ENCODE measurements at places on chromosomes 12 and 14. TPM values are rescaled to one million over a fixed set of nuclear protein-coding genes. Genes with fewer than 3 reads are reported as not detected.

DNA sequence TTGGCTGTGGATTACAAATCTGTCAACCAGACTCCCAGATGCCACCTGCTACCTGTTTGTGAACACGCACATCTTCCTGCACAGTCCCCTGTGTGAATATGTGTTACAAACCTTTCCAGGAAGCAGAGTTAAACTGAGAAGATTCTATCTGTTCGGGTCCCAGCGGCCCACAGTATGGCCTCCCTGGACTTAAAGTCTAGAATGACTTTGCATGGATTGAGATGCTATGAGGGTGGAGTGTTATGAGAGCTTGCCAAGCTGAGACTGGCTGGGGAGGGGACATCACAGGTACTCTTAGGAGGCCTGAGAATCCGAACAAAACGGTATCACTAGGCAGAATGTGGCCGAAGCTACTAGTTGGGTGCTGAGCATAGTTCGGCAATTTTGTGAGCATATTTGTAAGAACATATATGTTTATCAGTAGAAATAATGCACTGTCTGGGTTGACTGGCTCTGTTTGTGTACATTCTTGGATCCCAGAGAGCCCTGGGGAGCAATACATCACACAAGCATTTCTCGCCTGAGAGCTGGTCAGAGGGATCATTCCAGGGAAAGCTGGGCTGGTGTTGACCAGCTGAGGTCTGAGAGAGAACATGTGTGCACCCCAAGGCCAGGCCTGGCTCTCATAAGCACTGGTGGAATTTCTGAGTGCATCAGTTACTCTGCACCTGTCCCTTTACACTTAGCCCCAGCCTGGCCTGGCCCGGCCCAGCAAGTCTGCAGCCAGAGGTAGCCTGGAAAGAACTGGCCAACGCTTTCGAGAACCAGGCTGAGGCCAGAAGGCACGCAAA, 29.8 kb upstream of the LTBP2 start:
- no peaks in the 10 kb centered on the region for H3K4me1 ChIP-seq
- DNase-seq: no peak
- H3K36me3 ChIP-seq: no peaks in the 10 kb centered on the region
- H3K27me3 ChIP-seq: peaks cover 3% of the 10 kb centered on the region

DNA sequence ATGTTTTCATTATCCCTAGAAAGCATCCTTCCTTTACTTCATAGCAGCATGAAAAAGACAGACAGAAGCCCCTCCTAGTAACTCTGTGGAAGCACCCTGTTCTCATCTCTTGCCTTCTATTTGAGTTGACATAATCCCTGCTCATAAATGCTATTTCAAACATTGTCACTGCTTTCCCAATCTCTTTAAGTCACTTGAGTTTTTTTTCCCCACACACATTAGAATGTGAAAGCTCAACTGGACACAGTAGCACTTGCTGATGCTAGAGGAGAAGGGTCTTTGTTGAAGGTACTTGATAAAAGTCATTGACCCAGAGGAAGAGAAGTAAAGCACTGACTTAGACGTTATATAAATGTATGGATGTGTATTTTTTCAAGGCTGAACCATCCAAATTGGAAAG, 3.0 kb downstream of the E2F7 start:
- peaks cover 11% of the 10 kb centered on the region for H3K4me1 ChIP-seq
- peaks cover 5% of the 10 kb centered on the region for H3K36me3 ChIP-seq
- H3K4me3 ChIP-seq: no peak overlapping the region
- no peak for DNase-seq
- peaks cover 13% of the 10 kb centered on the region for H3K27me3 ChIP-seq

GRCh38 chr12:46181465-46181864, 87.4 kb downstream of the SLC38A1 start:
- DNase-seq: no peak
- H3K27ac ChIP-seq: peak overlapping the region; percentile 65
- H3K4me1 ChIP-seq: peaks cover 41% of the 10 kb centered on the region
- no peak overlapping the region for H3K4me3 ChIP-seq

DNA sequence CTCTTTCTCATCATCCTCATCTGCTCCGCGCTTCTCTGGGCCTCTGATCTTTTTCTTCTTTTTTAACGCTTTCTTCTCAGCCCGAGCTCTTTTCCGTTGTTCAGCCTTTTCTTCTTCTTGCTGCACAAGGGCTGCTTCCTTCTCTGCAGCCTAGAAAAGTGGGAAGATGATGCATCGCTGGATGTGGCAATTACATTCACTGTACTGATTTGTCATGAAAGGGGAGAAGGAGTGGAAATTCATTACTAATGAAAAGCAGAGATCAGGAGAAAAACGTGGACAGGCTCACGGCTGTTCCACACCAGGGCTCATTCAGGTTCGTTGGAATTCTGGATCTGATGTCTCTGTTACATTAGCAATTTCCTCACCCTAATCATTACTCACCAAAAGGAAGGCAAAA, 15.1 kb downstream of the FICD start:
- H3K36me3 ChIP-seq: peaks cover 47% of the 10 kb centered on the region
- no peak for DNase-seq
- no peak overlapping the region for H3K4me3 ChIP-seq
- H3K27ac ChIP-seq: no peak overlapping the region
- no peaks in the 10 kb centered on the region for H3K4me1 ChIP-seq

DNA sequence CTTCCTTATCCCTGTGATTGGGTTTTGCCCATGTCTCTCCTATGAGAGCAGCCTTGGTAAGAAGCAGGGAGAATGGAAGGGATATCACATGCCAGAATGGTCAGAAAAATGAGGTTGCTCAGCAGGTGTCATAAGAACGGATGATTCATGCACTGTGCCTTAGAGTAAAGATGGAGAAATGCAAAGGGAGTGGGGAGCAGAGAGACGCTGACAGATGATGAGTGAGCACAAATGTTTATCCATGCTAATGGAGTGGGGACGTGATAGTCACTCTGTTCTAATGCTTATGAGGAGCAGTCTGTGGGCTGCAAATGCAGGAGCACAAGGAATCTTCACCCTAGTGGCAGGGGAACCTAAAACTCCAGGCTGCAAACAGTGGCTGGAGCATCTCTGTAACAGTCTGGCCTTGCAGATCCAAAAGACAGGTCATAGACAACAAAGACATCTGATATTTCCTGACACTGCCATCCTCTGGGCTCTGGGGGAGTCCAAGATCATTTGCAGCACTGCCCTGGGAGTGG, 243.2 kb downstream of the CACNA1C start:
- DNase-seq: no peak
- H3K4me3 ChIP-seq: no peak overlapping the region
- H3K27ac ChIP-seq: no peak overlapping the region
- no peaks in the 10 kb centered on the region for H3K36me3 ChIP-seq
- H3K4me1 ChIP-seq: peaks cover 21% of the 10 kb centered on the region
- peaks cover 10% of the 10 kb centered on the region for H3K27me3 ChIP-seq

DNA sequence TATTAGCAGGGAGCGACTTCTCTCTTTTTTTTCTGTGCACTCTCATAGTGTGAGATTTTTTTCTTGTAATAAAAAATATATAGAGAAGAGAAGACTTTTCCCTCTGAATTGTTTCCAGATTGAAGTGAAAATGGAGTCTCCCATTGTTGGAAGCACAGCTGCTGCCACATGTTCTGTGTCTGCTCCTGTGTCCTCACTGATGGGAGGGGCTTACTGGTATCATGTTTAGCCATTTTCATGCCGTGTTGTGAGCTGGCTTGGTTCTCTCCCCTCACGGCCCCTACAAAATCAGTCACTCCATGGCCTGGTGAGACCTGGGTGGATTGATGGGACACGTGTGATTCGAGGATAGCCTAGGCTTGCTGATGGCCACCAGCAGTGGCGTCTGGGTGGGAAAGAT, 379.7 kb upstream of the DDHD1 start:
- no peaks in the 10 kb centered on the region for H3K36me3 ChIP-seq
- no peak overlapping the region for H3K4me3 ChIP-seq
- H3K4me1 ChIP-seq: no peaks in the 10 kb centered on the region
- no peaks in the 10 kb centered on the region for H3K27me3 ChIP-seq
- no peak overlapping the region for H3K27ac ChIP-seq
- DNase-seq: no peak

- no peaks in the 10 kb centered on the region for H3K36me3 ChIP-seq
- H3K27ac ChIP-seq: peak overlapping the region; percentile 10
- H3K27me3 ChIP-seq: no peaks in the 10 kb centered on the region
These were observed 44.5 kb downstream of the KDM2B start for GRCh38 chr12:121536054-121536898.

DNA sequence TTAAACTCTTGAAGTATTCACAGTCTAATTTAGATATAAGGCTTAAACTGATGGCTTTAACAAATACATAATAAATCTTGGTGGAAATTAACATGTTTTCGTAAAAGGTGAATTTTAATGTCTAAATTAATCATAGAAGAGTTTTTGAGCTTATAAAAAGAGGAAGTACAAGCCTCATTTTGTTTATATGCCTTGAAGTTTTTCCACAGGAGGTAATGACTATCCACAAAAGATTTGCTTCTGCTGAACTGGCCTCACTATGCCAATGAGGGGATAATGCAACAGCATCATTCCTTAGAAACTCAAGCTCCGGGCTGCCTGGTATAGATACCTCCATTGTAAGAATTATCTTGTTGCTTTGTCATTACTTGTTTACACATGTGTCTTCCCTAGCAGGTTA, 175.6 kb downstream of the DUSP6 start:
- DNase-seq: no peak
- H3K27ac ChIP-seq: no peak overlapping the region
- no peak overlapping the region for H3K4me3 ChIP-seq
- H3K36me3 ChIP-seq: peaks cover 3% of the 10 kb centered on the region
- H3K27me3 ChIP-seq: no peaks in the 10 kb centered on the region

GRCh38 chr12:49515266-49515665, 23.6 kb upstream of the KCNH3 start:
- H3K4me3 ChIP-seq: no peak overlapping the region
- H3K36me3 ChIP-seq: no peaks in the 10 kb centered on the region
- peaks cover 10% of the 10 kb centered on the region for H3K4me1 ChIP-seq
- DNase-seq: no peak
- no peak overlapping the region for H3K27ac ChIP-seq

DNA sequence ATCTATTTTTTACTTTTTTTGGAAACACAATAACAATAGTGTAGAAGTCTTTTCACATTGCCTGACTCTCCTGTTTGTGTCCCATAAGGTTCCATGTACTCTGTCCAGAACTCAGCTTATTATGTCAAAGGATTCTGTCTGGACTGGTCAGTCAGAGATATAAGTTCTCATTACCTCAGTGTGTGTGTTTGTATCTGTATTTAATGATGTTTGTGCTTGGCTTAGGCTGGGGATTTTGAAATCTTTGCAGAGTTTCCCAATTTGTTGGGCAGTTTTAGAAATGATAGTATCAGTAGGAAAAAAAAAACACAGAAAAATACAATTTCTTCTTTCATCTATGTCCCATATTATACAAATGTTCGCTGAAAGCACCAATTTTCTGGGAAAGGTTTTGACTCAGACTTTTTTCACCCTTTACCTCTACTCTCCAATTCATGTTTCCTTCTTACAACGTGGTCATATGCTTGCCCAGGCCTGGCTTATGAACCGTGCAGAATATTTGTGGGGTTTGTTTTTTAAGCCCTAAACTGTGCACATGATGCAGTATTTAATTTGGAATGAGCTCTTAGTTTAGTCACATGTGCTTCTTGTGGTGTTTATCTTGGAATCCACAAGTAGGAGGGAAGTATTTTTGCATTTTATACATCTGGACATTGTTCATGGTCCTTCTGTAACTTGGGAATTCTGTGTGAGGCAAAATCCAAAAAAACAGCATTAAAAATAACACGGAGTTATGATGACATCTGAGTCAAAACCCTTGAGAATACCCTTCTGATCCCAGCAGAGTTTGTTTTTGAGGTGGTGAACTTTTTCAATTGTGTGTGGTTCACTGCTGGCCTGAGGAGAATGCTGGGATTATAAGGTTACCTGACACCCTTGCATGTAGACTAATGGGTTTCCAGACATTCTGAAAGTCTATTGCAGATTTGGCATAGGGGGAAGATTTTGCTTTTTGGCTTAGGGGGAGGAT, 121.2 kb downstream of the RAD51B start:
- no peaks in the 10 kb centered on the region for H3K36me3 ChIP-seq
- H3K4me3 ChIP-seq: no peak overlapping the region
- no peak overlapping the region for H3K27ac ChIP-seq
- no peaks in the 10 kb centered on the region for H3K4me1 ChIP-seq
- no peaks in the 10 kb centered on the region for H3K27me3 ChIP-seq

DNA sequence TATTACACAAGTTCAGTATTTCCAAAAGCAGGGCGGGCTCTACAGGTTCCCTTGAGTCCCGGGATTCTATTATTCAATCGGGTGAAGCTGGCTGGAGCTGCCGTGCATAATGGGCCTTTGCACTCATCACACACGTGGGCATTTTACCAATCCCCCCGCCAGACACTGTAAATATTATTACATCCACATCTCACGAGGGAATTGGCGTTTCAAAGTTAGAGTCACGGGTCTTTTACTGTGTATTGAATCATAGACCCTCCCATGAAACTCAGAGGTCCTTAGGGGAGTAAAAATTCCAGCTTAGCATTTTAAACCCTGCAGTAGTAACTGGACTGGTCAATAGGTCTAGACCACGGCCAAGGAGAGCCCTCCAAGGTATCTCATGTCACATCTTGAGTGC, 70.3 kb downstream of the MAP1LC3B2 start:
- H3K36me3 ChIP-seq: no peaks in the 10 kb centered on the region
- H3K4me1 ChIP-seq: peaks cover 2% of the 10 kb centered on the region
- DNase-seq: no peak
- no peak overlapping the region for H3K27ac ChIP-seq
- H3K27me3 ChIP-seq: peaks cover 10% of the 10 kb centered on the region
- H3K4me3 ChIP-seq: no peak overlapping the region

DNA sequence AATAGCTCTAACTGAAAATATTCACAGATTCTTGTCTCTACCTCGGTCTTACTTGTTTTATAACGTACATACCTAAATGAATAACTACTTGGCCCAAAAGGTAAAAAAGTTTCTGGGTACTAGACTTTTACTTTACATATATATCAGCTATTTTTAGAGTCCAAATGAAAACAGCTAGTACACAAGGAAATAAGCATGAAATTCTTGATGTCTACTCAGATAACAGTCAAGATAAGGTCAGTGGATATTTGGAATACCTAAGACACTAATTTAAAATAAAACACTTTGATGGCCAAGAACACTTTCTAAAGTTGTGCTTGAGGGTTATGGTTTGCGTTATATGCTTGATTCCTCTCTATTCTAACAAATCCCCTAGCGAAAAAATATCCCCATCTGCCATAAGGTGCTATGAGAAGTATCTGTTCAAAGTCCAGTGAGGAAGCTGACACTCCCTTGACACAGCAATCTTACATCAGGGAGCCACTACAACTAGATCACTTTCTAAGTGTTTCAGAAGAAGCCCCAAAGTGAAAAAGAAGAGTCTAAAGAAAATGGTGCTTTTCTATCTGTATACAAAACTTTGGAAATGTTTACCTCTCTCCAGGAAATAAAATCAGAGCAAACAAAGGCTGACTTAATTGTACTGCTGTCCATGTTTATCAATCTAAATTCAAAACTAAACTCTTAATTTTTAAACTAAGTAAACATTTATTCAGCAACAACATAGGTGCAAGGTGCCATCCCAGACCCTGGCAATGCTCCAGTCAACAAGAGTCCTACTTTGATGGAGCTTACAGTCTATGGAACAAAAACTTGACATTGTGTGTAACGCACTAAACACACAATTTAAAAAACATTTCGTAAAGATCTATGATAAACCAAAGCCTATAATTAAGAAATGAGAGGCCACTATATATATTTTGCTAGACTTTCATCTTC, 11.7 kb downstream of the PTPN21 start:
- H3K4me1 ChIP-seq: no peaks in the 10 kb centered on the region
- no peak overlapping the region for H3K27ac ChIP-seq
- DNase-seq: no peak
- no peak overlapping the region for H3K4me3 ChIP-seq
- H3K27me3 ChIP-seq: no peaks in the 10 kb centered on the region

- no peak overlapping the region for H3K4me3 ChIP-seq
- H3K27ac ChIP-seq: no peak overlapping the region
- DNase-seq: no peak
- no peaks in the 10 kb centered on the region for H3K36me3 ChIP-seq
These were observed 78.8 kb upstream of the BCL11B start for GRCh38 chr14:99350751-99351150.

Gene MYRFL
- not detected for total RNA-seq

Gene NEUROD4
- total RNA-seq: not detected

Gene GARIN6
- not detected for total RNA-seq

Gene NYNRIN
- total RNA-seq: 0.14 TPM

Gene CLEC4E
- not detected for total RNA-seq
